ENCODE measurements at places on chromosomes 5 and 9.

GRCh38 chr5:77402796-77403195 is 89.3 kb downstream of the WDR41 start:
- DNase-seq: no peak

GRCh38 chr5:81021486-81021885 is 61.3 kb downstream of the RASGRF2 start:
- DNase-seq: no peak

- no peak for DNase-seq
These were observed 679 bp downstream of the B4GALT1 start for GRCh38 chr9:33166231-33167083.

DNA sequence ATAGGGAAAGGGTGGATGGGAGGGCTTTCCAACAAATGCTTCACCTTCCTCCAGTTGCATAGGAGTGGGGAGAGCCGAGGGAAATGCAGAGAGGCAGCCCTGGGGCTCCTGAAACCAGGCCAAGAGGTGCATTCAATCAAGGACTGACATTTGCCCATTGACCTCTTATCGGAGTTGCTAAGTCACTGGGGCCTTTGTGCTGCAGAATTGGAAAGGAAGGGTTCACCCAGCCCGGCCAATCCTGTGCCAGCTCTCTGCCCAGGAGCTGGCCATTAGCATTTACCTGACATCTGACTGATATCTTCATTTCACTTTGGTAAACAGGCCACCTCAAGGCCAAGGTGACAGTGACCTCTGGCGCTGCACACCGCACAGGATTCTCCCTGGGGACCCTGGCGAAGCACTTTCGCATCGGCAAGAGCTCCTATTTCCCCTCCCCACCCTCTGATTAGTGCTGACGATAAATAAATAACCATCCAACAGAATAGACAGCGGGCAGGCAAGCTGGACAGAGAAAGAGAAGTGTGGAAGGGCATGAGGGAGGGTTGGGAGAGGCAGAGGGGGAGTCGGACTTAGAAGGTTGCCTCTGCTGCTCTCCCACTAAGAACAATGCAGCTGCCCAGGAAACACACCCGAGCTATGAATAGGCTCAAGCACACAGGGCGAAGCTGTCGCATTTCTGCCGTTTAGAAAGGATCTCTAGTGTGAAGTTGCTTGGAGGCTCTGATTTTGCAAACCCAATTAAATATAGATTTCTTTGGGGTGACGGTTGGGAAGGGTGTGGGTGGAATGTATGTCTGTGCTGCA is 57.0 kb upstream of the BOD1 start:
- DNase-seq: no peak

GRCh38 chr5:27171761-27172261 is 133.4 kb upstream of the CDH9 start:
- no peak for DNase-seq

DNA sequence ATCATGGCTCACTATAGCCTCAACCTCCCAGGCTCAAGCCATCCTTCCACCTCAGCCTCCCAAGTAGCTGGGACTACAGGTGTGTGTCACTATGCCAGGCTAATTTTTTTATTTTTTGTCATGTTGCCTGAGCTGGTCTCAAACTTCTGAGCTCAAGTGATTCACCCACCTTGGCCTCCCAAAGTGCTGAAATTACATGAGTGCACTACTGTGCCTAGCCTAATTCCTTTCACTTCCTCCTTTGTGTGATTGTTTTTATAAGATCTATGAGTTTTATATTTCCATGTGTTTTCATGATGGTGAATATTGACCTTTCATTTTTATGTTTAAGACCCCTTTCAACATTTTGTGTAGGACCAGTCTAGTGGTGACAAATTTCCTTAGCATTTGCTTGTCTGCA is 55.2 kb upstream of the IL12B start:
- DNase-seq: no peak

DNA sequence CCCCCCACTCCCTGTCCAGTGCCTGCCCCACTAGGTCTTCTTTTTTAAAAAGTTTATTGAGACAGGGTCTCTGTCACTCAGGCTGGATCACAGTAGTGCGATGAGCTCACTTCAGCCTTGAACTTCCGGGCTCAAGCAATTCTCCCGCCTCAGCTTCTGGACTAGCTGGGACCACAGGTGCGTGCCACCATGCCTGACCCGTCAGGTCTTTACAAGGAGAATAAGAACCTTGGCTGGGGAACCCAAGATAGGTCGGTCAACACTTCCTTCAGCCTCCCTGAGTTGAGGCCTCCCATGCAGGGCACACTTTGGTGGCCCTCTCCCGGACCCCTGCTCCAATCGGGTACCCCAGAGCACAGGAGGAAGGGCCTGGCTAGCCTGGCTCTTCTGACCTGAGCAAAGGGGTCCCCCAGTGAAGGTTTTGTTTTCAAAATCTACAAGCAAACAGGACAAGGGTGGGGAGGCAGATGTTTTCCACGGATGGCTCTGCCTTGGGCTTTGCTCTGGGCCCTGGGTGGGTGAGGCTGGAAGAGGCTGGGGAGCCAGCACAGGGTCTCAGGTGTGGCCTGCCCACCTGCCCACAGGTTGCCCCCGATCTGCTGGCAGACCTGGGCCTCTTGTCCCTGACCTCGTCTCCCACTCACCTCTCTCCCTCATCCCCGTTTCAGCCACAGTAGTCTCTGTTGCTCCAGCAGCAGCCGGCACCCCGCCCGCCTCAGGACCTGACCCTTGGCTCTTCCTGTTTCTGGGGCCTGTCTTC is 108.7 kb upstream of the PHYKPL start:
- no peak for DNase-seq

DNA sequence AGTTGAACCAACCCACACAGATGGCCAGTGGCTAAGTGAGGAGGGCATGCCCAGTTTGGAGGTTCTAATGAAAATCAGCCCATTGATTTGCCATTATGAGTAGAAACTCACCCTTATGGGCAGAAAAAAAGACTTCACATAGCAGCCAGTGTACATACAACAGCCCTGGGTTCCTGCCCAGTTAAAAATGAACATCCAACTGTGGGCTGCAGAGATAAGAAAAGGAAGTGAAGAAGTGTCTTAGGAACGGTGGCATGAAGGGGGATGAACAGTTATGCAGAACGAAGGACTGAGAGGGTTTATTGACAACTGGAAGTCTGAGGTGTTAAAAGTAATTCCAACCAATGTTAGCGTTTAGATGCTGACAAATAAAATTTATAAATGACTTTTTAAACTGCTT is 118.4 kb downstream of the MARCHF3 start:
- DNase-seq: no peak

DNA sequence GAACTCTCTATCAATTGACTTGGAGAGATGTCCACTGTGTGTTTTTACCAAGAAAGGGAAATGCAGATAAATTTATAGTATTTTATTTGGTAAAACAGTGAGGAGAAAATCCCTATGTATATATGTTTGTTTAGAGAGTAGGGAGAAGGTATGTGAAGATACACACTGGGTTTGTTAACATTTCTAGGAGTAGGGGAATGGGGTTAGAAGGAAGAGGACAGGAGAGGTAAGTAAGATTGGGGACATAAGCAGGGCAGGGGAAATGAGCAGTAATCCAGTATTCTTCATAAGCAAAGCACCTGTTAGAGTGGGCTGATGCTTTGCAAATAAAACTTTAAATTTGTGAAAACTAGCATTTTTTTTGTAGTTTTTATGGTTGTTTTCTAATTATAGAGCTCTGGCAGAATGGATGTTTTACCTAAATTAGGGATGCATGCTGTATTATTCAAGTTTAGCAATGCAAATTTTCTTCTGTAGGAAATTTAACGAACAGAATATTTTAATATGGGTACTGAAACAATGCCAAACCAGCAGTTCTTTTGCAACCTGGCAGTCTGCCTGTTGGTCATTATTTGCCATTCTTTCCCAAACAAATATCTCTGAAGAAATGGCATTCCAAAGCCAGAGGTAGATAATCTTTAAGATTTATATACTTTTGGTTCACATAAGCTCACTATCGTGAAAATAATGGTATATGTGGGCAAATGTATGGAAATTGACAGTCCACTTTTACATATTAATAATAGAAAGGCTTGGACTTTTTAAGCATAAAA is 19.4 kb upstream of the DCP2 start:
- no peak for DNase-seq

DNA sequence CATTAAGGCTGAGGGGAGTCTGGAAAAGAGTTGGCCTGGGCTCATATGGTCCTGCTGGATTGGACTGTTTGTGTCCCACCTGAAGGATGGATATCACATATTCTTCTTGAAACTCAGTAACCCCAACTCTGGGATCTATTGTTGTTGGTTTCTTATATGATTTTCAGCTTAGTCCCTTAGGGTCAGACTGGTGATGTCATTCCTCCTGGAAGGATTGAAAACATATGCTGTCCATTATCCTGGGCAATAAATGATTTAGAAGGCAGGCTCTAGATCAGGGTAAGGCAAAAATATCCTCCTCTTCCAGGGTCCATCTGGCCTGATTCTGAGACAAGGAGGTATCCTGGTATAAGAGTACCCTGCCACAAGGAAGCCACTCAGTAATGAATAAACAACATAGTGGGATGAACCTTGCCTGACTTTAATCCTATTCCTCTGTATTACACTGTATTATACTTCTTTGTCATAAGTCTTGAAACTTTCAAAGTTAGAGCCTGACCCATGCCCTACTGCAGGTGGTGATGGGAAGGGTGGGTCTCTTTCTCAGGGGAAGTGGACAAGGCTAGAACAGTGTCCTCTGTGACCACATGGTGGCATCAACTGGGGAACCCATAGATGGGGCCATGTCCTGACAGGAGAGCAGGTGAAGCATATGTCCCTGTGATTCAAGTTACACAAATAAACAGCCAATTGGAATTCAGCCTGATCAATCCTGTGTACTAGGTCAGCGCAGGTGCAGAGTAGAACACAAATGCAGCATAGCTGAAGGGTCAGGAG is 454.4 kb upstream of the TRPC7 start:
- no peak for DNase-seq

DNA sequence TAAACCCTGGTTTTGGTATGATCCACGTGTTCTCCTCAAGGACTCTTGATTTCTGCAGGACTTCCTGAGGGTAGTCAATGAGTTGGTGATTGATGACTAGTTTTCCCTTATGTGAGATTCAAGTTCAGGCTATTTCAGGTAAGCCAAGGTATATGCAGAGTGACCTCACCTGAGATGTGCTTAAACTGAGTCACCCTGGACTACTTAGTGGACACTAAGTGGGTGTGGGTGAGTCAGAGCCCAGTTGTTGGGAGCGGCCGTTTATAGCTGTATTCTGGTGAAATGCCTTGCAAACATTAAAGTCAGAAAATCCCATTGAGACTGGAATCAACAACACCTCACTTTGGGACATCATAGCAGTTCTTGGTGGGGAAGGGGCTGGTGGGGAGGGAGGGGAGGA is 62.9 kb downstream of the SLC28A3 start:
- DNase-seq: no peak

- DNase-seq: no peak
These were observed 49.6 kb upstream of the SMIM32 start for GRCh38 chr5:136242611-136243010.

DNA sequence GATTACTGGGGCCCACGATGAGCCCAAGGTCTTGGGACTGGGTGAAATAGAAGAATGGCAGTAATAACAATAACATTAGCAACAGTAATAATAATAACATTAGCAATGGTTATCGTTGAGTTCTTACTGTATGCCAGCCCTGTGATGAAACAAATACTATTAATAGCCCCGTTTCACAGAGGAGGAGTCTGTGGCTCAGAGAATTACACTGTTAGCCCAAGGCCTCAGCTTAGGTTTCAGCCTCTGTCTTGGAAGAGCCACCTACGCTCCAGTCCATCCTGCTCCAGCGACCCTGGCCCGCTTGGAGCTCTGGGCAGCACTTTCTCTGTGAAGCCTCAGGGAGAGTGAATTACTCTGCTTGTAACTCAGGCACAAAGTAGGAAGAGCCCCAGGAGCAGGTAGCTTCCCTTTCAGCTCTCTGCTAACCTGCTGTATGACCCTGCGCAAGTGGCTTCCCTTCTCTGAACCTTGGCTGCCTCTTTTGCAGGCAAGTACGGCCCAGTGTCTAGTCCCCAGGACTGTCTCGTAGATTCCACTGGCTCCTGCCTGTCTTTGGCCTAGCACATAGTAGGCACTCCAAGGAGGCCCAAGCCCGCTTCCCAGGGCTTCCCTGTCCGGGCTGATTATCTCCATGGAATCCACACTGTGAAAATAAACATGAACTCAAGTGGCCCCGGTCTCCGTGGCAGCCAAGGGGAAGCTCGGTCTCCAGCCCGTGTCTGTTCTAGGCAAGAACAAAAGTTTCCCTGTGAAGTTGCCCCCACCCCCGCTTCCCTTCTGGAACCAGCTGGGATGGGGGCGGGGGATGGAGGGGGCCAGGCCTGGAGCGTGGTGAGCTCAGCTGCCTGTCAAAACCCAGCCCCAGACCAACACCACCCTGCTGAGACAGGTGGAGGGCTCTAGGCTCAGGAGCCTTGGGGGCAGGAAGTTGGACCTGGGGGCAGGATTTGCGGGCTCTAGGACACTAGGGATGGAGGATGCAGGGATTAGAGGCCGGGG is 26.2 kb upstream of the LMX1B start:
- no peak for DNase-seq

DNA sequence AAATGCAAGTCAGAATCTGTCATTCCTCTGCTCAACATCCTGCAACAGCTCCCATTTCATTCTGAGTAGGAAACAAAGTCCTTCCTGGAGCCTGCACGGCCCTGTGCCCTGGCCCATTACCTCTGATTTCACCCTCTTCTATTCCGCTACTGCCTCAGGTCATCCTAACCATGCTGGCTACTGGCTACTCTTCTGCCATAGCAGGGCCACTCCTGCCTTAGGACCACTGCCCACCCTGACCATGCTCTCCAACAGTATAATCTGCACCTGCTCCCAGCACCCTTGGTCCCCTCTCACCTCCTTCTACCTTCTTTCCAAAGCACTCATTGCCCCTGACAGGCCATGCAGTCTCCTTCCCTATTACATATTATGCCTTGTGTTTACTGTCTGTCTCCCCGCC is 8.2 kb downstream of the DPH7 start:
- no peak for DNase-seq

DNA sequence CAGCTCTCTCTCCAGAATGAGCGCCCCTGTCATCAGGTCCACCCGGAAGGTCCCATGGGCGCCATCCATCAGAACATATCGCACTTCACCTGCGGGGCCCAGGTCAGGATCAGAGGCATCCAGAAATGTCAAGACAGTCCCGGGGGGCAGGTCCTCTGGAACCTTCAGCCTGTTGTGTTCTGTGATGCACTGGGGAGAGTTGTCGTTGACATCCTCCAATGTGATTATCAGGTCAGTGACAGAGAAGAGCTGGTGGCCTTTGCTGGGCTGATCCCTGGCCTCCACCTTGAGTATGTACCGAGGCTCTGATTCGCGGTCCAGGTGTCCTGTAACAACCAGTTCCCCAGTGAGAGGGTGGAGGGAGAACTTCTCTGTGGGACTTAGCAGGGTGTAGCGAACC is 25.2 kb downstream of the FAT2 start:
- DNase-seq: no peak

- no peak for DNase-seq
These were observed 18.7 kb downstream of the MYMK start for GRCh38 chr9:133505901-133506652.

DNA sequence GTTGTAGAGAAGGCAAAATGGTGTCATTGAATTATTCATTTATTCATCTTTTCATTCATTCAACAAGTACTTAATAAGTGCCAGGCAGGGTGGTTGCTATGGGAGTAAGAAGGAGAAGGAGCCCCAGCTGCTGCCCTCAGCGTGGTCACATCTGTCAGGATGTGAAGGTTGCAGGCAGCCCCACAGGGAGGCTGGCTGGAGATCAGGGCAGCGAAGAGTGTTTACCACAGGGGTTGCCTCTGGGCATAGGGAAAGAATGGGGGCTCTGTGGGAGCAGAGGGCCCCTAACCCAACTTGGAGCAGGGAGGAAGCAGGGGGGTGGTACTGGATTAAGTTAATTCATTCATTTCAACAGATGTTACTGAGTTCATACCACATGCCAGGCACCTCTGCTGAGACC is 6.0 kb downstream of the PCDH12 start:
- DNase-seq: no peak

Measured in activated naive CD4-positive, alpha-beta T cell (primary cell).